Motor neuron (in vitro differentiated cells): ENCODE measurements at places on chromosomes 6 and 20. TPM values are rescaled to one million over a fixed set of nuclear protein-coding genes. Genes with fewer than 3 reads are reported as not detected.

- ATAC-seq, result no peak
Measured at GRCh38 chr6:135291288-135292076, 110.4 kb downstream of the MYB start.

DNA sequence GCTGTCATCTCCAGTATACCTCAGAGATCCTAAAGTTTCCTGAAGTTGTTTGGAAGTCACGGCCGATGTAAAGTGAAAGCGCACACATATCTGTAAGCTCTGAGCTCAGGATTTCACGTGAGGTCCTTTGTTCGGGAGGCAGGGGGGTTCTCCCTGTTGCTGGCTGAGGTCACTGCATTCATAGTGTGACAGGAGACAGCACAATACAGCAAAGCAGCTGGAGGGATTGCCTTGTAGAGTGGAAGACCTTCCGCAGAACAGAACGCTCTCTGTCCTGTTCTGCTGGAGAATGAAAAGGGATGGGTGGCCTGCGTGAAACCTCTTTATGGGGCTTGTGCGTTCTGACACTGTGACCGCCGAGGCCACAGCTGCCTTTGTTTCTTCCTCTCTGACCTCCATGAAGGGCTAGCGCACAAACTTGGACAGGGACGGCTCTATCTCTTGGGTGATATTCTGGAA, 13.4 kb upstream of the SERPINB1 start:
- no peak for ATAC-seq

- peak; percentile 83 for ATAC-seq
Measured at GRCh38 chr6:73585566-73586415, 65.0 kb upstream of the EEF1A1 start.

DNA sequence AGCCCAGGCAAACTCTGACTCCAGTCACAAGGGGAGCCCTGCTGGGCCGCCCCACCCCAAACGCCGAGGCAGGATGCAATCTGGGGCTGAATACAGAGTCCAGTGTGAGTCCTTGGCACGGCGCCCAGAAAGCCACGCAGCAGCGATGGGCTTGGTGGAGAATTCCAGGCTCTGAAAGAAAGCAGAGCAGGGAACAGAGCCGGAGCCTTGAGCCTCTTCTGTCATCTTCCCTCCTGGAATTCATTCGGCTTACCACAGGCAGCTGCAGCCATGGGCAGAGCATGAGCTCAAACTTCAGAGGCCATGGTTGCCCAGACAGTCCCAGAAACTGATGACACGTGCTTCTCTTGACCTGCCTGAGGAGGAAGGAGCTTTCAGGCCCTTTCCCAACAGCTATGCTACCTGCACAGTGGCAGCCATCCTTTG, 441.1 kb upstream of the JARID2 start:
- ATAC-seq, result peak; percentile 61

DNA sequence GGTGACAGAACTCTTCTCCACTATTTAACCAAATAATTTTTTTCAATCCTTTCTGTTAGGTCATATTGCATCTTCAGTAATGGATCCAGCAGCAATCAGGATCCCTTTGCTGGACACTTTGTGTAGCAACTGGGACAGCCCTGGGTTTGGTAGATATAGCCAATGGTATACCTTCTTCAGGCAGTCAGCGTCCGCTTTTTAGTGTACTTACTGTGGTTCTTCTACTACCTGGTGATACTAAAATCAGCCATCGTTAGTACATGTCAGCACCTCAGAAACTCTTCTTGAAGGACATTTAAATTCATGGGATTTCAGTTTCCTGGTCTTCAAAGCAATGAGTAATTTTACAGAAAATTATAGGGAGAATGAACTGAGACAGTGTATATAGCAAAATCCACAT, 93.5 kb downstream of the ADGRG6 start:
- ATAC-seq, result no peak

DNA sequence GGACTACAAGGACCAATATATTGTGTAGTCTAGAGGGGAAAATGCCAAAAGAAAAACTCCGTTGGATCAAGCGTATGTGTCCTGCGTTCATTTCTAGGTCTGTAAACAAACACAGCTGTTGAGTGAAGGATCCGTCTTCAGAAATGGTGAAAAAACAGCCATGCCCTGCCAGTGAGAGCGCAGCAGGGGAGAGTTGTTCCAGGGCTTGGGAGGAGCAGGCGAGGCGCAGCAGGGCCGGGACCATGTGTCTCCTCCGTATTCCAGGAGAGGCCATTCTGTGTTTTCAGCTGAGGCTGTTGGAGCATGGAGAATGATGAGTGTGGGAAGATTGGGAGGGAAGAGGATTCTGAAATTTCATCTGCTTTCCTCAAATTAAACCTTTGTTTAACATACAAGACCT, 38.0 kb downstream of the BMP6 start:
- no peak for ATAC-seq

DNA sequence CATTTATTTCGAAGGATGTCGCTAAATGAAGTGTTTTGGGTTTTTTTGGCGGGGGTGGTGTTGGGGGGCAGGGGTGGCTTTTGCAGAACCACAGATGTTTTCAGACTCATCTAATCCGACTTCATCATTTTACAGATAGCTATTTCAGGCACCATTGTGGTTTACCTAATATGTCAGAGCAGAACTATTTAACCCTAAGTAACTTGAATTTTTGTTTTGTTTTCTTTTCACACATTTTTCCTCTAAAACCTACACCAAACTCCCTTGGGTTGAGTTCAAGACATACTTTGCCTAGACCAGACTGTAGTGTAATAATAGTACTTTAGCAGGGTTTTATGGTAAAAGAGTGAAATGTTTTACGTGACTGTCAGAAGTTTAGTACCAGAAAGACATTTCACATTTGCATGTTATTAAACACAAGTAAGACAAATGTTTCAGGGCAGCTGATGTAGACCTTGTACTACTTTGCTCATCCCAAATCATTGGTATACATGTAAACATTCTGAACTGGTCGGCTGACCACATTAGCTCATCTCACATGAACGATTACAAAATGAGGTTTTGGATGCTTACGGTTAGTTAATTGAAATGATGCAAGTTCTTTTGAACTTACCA, 37.7 kb downstream of the MAP3K4 start:
- peak; percentile 50 for ATAC-seq

GRCh38 chr6:127058027-127058426, 60.4 kb upstream of the RSPO3 start:
- no peak for ATAC-seq

DNA sequence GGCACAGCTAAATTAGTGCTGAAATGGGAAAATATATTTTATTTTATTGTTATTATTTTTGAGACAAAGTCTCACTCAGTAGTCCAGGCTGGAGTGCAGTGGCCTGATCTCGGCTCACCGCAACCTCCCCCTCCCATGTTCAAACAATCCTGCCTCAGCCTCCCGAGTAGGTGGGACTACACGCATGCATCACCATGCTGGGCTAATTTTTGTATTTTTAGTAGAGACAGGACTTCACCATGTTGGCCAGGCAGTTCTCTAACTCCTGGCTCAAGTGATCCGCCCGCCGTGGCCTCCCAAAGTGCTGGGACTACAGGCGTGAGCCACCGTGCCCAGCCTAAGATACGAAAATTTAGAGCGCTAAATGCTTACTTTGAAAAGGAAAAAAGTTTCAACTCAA, 4.8 kb downstream of the RAB23 start:
- ATAC-seq, result no peak

DNA sequence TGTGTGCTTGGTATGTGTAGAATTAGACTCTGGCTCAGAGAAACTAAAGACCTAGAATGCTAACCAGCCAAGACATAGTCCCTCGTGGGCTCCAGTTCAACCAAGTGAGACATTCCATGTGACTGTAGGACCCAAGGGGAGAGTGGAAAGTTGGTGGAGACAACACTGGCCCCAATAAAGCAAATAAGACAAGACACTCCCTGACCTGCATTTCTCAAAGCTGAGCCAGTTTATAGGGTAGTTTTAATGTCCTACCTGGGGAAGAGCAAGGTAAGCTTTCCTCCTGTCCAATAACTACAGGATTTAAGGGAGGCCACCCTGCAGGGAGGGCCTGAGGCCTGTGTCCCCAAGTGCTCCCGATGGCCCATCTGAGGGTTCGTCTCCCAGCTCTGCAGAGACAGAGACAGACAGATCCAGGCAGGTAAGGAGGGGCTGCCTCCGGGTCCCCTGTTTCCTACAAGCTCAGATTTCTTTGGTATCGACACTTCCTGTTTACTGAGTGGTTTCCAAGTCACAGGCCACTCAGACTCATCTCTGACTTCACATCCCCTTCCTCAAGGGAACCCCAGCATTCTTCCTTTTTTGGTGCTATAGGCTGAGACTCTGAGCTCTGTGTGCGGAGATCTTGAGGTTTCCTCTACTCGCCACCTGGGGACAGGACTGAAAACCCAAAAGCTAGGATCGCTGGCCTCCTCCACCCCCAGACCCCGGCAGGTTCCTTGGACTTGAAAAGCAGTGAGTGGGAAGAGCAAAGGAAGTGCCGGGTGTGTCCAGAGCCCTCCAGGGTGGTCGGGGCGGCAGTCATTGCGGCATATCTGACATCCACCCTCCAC, 92.4 kb downstream of the PRND start:
- no peak for ATAC-seq

DNA sequence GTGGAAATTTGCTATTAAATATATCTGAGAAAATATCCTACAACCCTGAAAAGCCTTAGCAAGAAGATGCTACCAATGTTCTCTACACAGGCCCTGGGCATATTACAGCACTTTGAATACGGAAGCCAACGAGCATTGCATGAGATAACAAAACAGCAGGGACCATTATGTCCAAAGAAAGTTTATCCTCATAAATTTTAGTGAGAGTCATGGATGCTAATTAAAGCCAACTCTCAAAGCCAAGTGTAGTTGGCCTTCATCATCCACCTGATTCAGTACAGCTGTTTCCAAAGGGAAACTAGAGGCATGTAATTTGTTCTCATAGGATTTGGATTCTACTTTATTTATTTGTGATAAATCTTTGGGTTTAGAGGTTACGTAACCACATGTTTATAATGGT, 564.8 kb downstream of the RFPL4B start:
- ATAC-seq, result no peak

GRCh38 chr6:153800580-153801188, 238.4 kb upstream of the OPRM1 start:
- no peak for ATAC-seq

DNA sequence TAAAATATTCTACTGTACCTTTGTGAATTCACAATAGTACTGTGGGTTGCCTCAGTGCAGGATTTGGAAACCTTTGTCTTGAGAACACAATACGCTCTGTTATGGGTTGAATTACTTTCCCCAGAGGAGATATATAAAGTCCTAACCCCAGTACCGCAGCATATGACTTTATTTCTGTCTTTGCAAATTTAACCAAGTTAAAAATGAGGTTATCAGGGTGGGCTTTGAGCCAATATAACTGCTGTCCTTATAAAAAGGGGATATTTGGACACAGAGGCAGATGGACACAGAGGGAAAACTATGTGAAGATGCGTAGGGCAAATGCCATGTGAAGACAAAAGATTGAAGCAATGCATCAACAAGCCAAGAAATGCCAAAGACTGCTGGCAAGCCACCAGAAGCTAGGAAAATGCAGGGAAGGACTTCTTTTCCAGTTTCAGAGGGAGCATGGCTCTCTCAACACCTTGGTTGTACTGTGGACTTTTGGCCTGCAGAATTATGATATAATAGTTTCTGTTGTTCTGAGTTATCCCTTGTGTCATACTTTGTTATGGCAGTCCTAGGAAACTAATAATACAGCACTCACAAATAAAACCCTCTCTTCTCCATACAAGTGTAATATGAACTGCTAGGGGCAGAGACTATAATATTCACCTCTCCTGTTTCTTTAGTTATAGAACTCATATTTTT, 292.6 kb upstream of the SPTLC3 start:
- no peak for ATAC-seq

- peak; percentile 50 for ATAC-seq
Measured at GRCh38 chr6:35544769-35545361, 32.2 kb upstream of the TULP1 start.

GRCh38 chr6:27882624-27883023, 29.6 kb downstream of the OR2B2 start:
- no peak for ATAC-seq

- no peak for ATAC-seq
Measured at GRCh38 chr6:45663251-45664221, 285.8 kb upstream of the SUPT3H start.

DNA sequence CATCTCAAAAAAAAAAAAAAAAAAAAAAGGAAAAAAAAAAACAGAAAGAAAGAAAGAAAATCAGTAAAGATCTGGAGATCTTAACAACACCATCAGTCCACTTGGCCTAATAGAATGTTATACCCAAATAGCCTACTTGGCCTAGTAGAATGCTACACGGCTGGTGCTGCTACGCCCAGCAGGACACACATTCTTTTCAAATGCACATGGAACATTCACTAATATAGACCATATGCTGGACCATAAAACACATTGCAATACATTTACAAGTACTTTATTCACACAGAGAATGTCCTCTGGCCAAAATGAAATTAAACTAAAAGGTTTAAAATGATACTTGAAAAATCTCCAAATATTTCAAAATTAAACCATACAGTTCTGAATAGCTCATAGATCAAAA, 80.0 kb upstream of the TNFAIP3 start:
- ATAC-seq, result no peak

DNA sequence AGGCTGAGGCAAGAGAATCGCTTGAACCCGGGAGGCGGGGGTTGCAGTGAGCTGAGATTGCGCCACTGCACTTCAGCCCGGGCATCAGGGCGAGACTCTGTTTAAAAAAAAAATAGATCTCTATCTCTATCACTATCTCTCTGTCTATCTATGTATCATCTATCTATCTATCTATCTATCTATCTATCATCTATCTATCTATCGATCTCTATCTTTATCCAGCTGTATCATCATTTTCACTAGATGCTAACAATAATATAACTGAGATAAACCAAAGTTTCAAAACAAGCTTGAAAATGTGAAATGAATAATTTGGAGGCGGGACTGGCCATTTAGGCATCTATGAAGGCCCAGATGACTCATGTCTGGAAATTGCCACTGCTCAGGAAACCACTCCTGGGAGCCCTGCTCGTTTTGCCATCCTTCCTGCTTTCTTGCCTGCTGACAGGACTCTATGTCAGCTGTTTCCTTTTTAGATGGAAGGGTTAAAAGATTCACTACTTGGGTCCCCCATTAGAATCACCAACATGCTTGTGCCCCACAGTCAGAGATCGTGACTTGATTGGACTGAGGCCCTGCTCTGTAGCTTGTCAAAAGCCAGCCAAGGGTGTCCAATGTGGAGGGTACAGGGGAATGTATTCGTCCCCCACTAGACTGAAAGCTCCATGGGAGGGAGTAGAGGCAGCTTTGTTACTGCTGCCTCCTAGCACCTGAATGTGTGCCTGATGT, 61.7 kb downstream of the UTRN start:
- no peak for ATAC-seq

- no peak for ATAC-seq
Measured at GRCh38 chr6:140183881-140184280, 809.4 kb upstream of the CITED2 start.

SALL4 gene
- 7.3 and 8.6 TPM in 2 replicates for total RNA-seq

PRRT1 gene
- total RNA-seq, result 1.4 and 2.4 TPM in 2 replicates

NRSN1 gene
- total RNA-seq, result 17.5 and 21.8 TPM in 2 replicates

OTOR gene
- total RNA-seq, result not detected in 2 replicates

FLRT3 gene
- 1.4 and 6.6 TPM in 2 replicates for total RNA-seq

PDE7B gene
- 31.9 and 33.1 TPM in 2 replicates for total RNA-seq

TINAG gene
- total RNA-seq, result not detected in 2 replicates

TNNC2 gene
- total RNA-seq, result not detected in 2 replicates

LST1 gene
- total RNA-seq, result 0.21 and 0.32 TPM in 2 replicates

ZC2HC1B gene
- not detected in 2 replicates for total RNA-seq

CNBD2 gene
- 1.3 and 3.4 TPM in 2 replicates for total RNA-seq
